A549 treated with DMSO at 1 μM for 4 hours (cell line): ENCODE measurements at places on chromosomes 6 and 20. TPM values are rescaled to one million over a fixed set of nuclear protein-coding genes. Genes with fewer than 3 reads are reported as not detected.

DAAM2 gene
- total RNA-seq, result 0.02 TPM in 1 of 5 replicates, not detected in the others

SLC12A5 gene
- total RNA-seq, result 11.4 to 17.7 TPM (median 12.1 TPM) in 5 replicates

EEF1A2 gene
- 128 to 177 TPM (median 145 TPM) in 5 replicates for total RNA-seq

DLL1 gene
- 0.16 to 0.26 TPM (median 0.19 TPM) in 4 of 5 replicates, not detected in the other for total RNA-seq

CFAP61 gene
- total RNA-seq, result 0.26 to 0.70 TPM (median 0.39 TPM) in 4 of 5 replicates, not detected in the other

TMEM63B gene
- 12.3 to 17.6 TPM (median 16.0 TPM) in 5 replicates for total RNA-seq

ADGRB3 gene
- not detected in 5 replicates for total RNA-seq

MCHR2 gene
- total RNA-seq, result not detected in 5 replicates

ROMO1 gene
- 323 to 402 TPM (median 335 TPM) in 5 replicates for total RNA-seq

SIRPB1 gene
- 0.43 to 0.99 TPM (median 0.66 TPM) in 5 replicates for total RNA-seq

CAGE1 gene
- total RNA-seq, result 0.03 to 0.11 TPM in 2 of 5 replicates, not detected in the others

MEP1A gene
- not detected in 5 replicates for total RNA-seq

AHCY gene
- 312 to 349 TPM (median 333 TPM) in 5 replicates for total RNA-seq

PREX1 gene
- 10.2 to 13.5 TPM (median 11.3 TPM) in 5 replicates for total RNA-seq

IDH3B gene
- 121 to 136 TPM (median 134 TPM) in 5 replicates for total RNA-seq

IL17F gene
- not detected in 5 replicates for total RNA-seq

RING1 gene
- total RNA-seq, result 20.4 to 27.4 TPM (median 26.6 TPM) in 5 replicates

SGK2 gene
- total RNA-seq, result 5.4 to 7.2 TPM (median 7.2 TPM) in 5 replicates

ORC3 gene
- total RNA-seq, result 16.4 to 19.6 TPM (median 18.9 TPM) in 5 replicates

ME1 gene
- total RNA-seq, result 41.2 to 49.7 TPM (median 44.9 TPM) in 5 replicates

HDGFL1 gene
- not detected in 5 replicates for total RNA-seq

PAX1 gene
- 0.05 TPM in 1 of 5 replicates, not detected in the others for total RNA-seq
